CD4-positive, alpha-beta T cell treated with Interleukin-12 subunit alpha and Interleukin-12 subunit beta, for 1 hour (primary cell): ENCODE measurements at places on chromosomes 13 and 19.
A peak's percentile ranks its signal among the peaks of the same experiment; 100 is the strongest.

DNA sequence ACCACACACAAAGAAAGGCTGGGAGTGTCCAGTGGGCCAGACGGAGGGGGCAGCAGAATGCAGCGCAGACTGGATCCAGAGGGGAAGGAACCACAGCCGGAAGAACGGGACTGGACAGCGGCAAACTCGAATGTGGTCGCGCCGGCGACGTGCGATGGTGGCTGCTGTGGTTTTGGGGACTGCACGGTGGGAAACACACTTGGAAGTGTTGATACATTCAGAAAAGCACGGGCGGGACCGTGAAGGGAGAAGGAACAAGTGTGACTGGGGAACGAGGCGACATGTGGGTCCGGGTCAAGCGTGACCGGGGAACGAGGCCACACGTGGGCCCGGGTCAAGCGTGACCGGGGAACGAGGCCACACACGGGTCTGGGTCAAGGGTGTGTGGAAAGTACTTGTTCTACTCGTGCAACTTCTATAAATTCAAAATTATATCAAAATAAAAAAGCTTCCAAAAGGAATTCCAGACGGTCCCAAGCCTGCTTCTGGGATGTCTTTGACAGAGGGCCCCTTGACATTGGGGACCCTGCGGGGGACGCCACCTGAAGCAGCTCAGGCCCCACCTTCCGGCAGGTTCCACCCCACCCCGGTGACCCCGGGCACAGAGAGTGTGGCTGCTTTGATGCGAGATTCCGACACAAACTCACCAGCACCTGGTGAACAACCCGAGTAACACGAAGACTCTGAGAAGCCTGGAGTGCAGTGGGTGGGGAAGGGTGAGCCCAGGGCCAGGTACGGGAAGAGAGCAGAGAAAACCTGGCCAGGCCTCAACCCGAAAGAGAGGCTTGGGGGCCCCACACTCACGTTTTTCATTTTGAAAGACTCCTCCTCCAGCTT lies 25.1 kb upstream of the C13orf46 start:
- DNase-seq: no peak

DNA sequence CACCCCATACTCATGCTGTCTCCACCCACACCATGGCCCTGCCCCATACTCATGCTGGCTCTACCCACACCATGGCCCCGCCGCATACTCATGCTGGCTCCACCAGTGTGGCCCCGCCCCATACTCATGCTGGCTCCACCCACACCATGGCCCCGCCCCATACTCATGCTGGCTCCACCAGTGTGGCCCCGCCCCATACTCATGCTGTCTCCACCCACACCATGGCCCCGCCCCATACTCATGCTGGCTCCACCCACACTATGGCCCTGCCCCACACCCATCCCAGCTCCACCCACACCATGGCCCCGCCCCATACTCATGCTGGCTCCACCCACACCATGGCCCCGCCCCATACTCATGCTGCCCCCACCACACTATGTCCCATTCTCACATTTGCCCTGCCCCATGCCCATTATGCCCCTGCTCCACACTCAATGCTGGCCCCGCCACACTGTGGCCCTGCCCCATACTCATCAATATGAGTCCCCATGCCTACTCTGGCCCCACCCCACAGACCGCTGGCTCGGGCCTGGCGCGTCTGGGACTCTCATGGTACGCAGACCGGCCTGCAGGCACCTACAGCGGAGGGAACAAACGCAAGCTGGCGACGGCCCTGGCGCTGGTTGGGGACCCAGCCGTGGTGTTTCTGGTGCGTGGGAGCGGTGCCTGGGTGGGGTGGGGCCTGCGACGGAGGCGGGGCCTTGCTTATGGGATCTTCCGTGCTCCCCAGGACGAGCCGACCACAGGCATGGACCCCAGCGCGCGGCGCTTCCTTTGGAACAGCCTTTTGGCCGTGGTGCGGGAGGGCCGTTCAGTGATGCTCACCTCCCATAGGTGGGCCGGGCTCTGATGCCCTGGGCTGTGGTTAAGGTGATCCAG lies 3.7 kb upstream of the ARHGAP45 start:
- DNase-seq: peak; percentile 76

GRCh38 chr19:8626842-8627241 lies 3.6 kb upstream of the NFILZ start:
- DNase-seq: no peak

DNA sequence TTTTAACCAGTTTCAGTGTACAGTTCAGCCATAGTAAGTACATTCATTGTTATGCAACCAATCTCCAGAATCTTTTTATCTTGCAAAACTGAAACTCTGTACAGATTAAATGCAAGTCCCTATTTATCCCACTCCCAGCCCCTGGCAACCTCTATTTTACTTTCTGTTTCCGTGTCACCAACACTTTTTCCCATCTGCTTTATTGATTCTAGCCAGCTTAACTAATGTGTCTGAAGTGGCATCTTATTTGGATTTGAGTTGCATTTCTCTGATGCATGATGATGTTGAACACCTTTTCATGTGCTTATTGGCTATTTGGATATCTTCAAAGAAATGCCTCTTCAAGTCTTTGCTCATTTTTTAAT lies 18.9 kb downstream of the SPATA13 start:
- DNase-seq: no peak
